ENCODE measurements at places on chromosomes 5 and 9.

GRCh38 chr9:131094015-131094414 lies 2.3 kb upstream of the AIF1L start:
- DNase-seq, result no peak

- no peak for DNase-seq
Observed at GRCh38 chr5:135186662-135187522, 152.9 kb upstream of the PITX1 start.

DNA sequence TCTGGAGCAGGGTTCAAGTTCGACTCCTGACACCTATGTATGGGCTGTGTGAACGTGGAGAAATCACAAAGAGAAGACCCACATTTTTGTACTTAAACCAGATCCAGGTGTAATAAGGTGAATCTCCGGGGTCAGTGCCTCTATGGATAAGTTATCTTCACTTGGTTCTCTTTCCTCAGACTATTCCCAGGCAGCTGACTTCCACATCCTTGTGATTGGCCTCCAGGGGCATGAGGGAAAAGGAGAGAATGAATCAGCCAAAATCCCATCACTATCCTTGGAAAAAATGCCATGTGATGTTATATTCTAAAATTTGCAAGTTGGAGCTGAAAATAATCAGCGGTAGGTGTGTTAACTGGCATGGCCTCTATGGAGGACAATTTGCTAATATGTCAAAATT lies 37.2 kb downstream of the ZNF622 start:
- no peak for DNase-seq

GRCh38 chr5:102231693-102232619 lies 64.1 kb downstream of the SLCO4C1 start:
- DNase-seq, result no peak

DNA sequence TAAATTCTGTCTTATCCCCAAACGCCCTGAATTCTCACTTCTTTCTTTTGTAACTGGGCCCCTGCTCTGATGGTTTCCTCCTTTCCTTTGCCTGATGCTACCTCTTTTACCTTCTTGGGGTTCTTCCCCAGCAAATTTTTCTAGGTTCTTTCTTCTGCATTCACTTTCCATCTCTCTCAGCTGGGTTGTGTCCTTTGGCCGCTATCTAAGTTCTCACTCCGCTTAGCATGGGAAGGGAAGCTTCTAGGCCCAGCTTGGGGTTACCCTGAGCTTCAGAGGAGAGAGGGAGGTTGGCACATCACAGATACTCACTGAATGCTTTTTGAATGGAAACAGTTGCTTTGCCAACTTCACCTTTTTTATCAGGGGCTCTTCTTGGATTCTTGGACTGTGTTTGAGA lies 17.0 kb downstream of the PALM2AKAP2 start:
- no peak for DNase-seq

GRCh38 chr9:122088880-122089706 lies 4.0 kb downstream of the TTLL11 start:
- no peak for DNase-seq

DNA sequence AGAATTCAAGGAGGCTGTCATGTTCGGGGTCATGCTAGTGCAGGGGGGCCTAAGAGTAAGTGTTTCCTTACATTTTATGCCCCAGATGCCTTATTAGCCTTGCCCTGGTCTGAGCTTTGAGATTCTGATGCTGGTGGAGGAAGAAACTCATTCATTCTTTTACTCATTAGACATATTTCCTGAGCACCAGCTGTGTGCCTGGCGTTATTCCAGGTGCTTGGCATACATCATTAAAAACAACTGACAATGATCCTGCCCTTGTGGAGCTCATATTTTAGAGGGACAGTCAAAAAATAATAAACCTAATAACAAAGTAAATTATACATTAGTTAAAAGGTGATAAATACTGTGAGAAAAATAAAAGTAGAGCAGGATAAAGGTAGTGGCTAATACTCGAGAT lies 138.9 kb upstream of the SGCD start:
- DNase-seq, result no peak

- no peak for DNase-seq
Observed at GRCh38 chr9:3497401-3497800, 28.4 kb downstream of the RFX3 start.

DNA sequence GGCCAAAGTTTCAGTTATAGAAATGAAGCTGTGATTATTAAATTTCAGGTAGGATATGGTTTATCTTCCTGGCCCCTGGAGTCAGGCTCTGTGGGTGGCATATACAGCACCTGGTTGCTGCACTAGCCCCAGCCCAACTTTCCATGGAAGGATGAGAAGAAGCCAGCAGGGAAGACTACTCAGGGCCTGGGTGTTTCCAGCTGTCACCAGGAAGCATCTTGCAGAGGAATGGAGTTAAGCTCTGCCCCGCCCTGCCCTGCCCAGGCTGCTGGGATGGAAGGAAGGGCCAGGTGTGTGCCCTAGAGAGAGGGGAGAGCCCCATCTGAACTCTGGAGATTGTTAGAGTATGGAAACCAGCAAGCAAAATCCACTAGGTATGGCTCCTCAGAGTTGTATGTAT lies 42.8 kb upstream of the FAT2 start:
- no peak for DNase-seq

DNA sequence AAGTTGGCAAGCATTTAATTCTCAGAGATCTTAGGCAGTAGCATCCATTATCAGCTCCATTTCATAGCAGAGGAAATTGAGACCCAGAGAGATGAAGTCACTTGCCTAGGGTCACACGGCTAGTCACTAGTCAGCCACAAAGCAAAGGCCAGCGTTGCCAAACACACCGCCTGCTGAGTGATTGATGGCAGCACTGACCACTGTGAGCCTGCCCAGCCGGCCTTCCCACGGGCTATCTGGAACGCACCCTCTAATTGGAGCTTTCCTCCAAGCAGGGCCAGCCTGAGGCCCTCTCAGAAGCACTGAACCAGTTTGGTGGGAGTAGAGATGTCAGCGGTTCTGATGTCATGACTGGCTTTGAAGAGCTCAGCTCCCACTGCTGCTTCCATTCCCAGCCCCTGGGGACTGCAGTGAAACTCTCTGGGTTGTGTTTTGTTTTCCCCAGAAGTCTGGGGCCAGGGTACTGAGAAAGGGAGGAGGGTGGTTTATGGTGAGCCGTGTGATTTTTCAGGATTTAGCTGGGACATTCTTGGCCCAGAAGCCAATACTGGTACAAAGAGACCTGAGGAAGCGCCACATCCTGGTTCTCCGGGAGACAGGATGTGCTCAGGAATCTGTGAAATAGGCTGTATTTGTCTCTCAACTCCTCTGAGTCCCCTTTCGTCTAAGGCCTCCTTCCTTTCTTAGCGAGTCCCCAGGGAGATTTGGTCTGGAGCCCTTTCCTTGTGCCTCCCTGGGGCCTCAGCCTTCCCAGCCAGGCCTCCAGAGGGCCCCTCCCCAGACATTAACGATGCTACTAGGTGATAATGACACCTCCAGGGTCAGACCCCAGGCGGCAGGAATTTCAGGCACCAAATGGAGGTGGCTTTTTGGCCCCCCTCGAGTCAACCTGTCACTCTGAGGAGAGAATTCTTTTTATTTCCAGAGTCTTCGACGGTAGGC lies 44.5 kb downstream of the SPRY4 start:
- DNase-seq, result no peak

GRCh38 chr9:12915366-12915954 lies 140.6 kb downstream of the LURAP1L start:
- DNase-seq, result no peak

GRCh38 chr9:71242081-71242480 lies 120.7 kb upstream of the TRPM3 start:
- no peak for DNase-seq

- DNase-seq, result no peak
Observed at GRCh38 chr9:37660691-37661090, 9.9 kb downstream of the FRMPD1 start.

DNA sequence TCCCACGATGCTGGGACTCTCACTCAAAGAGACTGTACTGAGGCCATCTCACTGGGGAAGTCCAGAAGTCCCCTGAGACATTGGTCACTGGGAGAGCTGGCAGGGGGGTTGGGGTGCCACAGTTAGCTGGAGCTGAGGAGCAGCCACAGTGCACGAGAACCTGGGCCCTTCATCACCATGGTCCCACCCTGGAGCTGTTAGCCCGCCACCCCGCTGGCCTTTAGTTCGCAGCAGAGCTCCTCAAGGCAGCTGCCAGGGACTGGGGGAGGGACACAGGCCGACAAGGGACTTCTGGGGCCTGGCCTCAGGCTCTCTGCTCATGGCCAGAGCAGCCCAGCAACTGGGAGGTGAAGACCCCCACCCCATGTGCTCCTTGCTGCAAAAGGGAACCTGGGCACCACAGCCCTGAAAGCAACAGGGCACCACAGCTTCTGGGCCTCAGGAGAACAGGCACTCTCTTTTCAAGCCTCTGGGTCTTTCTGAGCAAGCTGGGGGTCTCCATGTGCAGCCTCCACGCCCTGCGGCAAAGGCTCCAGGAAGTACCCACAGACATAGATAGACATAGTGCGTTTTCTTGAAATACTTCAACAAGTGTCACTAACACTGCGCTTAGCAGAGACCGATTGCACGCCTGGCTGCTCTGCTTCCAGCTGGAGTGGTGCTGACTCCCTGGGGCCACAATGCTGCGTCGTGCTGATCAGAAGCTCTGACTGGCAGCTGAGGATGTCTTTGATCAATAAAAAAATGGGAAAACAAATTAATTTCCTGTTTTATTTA lies 46.0 kb downstream of the VAV2 start:
- DNase-seq, result no peak

- no peak for DNase-seq
Observed at GRCh38 chr5:149959406-149960236, 937 bp upstream of the SLC26A2 start.

GRCh38 chr5:112165897-112166737 lies 253.0 kb downstream of the EPB41L4A start:
- DNase-seq, result no peak

- DNase-seq, result no peak
Observed at GRCh38 chr5:181133610-181134231, 2.8 kb upstream of the OR2V1 start.

DNA sequence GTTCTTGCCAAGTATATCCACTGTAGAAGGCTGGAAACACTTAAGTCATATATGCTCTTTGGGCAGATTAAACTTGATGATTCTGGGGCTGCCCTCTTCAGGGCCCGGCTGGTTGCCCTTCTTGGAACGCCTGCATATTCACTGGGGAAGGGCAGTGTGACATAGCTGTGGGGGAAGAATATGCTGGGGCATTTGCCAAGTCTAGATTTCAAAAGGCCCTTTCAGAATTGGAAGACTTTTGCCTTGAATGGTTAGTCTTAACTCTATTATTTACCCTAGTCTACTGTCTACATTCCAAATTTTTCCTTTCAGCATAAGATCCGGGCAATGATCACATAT lies 161.2 kb upstream of the PITX1 start:
- no peak for DNase-seq

- DNase-seq, result no peak
Observed at GRCh38 chr9:85941622-85941940, 635 bp downstream of the NAA35 start.

GRCh38 chr9:3200331-3200774 lies 325.4 kb downstream of the RFX3 start:
- DNase-seq, result no peak

GRCh38 chr5:169581580-169582227 lies 1.9 kb upstream of the SPDL1 start:
- no peak for DNase-seq

DNA sequence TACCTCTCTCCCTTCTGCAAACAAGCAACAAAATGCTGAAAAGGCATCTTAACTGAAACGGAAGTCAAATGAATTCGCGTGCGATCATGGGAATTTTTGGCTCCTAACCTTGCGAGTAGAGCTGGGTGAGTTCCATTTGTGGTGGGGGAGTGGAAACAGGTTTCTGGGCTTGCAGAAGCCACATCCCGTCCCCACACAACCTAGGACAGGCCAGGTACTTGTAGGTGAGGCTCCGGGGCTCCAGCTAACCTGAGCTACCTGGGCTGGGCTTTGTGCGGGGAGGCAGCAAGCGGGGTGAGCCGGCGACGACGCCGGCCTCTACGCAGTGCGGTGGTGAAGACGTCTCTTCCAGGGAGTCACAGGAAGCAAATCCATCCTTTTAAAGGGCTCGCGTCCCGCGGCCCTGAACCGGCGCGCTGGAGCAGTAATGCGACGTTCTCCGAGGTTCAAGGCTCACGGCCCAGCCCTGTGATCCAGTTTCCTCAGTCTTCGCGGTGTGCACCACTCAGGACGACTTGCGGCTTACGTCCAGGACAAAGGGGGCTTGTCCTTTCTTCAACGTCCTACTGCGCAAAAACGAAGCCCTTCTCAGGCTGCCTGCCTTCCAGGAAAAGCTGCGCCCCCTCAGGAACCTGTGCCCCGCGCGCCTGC lies 567 bp upstream of the SPIN1 start:
- DNase-seq, result peak; percentile 44

GRCh38 chr9:27248702-27249101 lies 48.2 kb downstream of the EQTN start:
- no peak for DNase-seq
